CD4-positive, alpha-beta T cell treated with Interleukin-6 at 100 ng/mL for 8 hours (primary cell): ENCODE measurements at places on chromosomes 1 and 21.

DNA sequence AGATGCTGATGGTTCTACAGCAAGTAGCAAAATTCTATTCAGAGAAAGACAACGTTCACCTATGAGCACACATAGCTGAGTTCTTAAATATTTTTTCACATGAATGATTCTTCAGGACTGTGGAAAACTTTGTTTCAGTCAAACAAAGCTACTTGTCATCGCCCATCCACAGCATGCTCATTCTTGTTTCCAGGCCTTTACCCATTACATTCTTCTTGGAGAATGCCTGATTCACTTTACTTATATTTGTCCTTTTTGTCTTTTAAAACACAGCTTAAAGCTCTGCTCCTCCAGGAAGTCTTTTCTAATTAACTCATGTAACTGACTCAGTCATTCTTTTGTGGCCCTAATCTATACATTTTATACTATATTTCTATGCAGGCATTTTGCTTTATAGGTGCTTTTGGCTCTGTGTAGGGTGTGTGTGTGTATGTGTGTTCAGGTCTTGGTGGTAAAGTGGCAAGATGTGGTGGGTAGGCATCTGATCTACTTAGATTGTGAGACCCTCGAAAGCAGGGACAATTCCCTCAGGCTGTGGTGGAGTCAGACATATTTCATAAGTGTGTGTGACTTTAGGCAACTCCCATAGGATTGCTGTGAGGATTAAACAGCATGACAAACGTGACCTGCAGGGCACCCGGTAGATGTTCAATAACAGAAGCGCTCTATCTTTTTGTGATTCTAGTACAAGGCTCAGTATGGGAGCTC lies 11.8 kb upstream of the MARK1 start:
- DNase-seq: no peak

DNA sequence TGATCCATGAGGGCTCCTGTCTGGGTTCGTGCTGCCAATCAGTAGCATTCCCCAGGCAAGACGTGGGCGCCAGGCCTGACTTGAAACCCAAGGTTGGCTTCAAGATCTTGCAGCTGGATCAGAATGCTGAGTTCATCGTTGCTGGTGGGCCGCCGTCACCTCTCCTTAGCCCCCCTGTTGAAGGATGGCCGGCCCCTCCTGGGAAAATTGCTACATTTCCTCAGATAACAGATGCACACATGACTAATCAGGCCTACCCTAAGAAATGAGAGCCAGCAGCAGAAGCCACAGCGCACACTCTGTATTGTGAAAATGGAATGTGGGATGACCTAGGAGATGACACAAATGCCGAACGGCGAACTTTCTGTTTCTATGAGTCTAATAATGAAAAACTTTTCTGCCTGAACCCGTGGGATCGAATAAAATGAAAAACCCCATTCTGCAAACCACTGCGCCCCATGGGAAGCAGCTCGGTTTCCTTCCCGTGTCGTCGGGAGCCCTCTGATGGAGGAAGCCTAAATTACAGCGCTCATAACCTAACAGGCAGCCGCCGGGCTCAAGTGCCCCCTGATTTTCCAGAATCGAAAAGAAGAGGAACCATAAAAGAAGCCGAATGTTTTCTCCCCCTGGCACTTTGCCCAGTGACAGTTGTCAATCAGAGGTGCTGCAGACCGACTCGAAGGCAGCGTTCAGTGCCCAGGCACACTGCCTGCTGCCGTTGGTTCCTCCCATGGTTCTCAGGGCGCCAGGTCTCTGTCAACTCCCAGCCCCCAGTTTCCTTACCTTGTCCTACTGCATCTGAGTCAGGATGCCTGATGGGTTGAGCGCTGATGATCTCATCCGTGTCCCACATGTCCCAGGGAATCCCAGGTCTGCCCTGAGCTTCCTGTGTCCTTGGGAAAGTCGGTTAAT lies 38.2 kb upstream of the H6PD start:
- peak; percentile 42 for DNase-seq

- no peak for DNase-seq
Measured at GRCh38 chr21:35868005-35868868, 192.1 kb downstream of the SETD4 start.

DNA sequence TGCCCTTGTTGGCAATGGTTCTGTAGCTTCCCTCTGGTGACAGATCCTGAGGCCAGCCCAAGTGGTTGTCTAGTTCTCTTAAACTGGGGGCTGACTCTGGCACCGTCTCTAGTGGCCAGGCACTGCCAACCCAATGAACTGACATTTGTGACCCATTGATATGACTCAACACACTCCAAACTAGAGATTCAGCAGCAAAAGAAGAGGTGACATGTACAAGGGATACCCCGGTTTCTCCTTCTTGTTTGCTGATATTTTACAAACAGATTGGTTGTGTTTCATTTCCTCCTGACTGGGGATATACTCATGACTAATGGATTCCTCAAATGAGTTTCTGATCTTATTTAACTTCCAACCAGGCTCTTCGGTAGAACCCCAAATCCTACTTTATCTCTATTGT lies 65.9 kb upstream of the DNAJC6 start:
- DNase-seq: no peak

GRCh38 chr1:96340686-96341085 lies 380.9 kb upstream of the PTBP2 start:
- DNase-seq: no peak

GRCh38 chr1:24955779-24956365 lies 25.8 kb upstream of the RUNX3 start:
- DNase-seq: no peak

- DNase-seq: no peak
Measured at GRCh38 chr1:231699784-231700183, 73.2 kb downstream of the DISC1 start.

- DNase-seq: no peak
Measured at GRCh38 chr1:118827207-118827606, 160.9 kb downstream of the TBX15 start.

DNA sequence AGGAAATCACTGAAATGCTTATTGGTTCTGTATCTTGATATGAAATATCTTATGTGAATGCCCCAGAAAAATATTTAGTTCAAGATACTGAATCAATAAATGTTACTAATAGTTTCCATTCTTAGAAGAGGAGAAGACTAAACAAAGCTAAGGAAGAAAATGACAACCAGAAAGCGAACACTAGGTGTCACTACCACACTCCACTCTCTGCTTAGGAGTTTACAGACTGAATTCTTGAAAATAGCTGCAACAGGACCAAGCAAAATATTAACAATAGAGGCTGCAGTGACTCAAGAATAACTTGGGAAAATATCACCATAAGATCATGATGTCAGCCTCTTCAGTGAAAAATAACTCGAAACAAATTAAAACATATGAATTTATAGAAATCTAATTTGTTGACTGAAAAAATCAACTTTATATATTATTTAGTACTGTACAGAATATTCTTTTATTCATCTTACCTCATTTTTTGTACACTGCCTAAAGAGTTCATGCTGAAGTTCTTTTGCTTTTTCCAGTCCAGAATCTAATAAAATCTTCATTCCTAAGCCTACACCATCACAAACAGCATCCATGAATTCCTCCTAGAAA lies 61.6 kb downstream of the KIF14 start:
- peak; percentile 22 for DNase-seq

DNA sequence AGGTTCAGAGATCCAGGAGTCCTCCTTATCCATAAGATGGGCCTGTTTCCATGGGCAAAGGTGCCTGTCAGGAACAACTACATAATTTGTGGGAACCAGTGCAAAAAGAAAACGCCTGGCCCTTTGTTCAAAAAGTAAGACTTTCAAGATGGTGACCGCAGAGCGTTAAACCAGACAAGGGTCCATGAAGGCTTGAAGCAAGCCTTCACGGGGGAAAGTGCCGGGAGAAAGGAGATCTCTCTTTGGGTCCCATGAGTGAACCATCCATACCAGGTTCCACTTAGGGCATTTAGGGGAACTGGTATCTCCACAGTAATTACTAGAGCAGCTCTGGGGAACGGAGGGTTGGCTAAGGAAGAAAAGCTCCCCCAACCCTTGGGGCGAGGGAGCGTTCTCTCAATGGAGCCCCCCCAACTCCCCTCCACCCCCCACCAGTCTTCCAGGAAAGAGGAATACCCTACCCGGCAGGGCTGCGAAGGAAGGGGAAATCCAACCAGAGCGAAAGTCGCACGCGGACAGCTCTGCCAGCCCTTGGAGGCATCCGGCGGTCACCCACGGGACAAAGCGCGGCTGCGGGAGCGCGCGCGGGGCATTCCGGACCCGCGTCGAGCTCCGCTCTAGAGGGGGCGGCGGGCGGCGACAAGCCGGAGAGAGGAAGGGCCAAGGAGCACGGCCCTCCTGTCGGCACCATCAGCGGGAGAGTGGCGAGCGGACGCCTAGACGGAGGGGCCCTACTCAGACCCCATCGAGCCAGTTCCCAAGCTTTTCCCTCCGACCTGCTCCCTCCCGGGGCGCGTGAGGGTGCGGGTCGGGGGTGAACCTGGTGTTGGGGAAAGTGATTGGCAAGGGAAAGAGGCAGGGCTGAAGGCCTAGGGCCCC lies 687 bp upstream of the RASSF5 start:
- no peak for DNase-seq

- no peak for DNase-seq
Measured at GRCh38 chr1:19479351-19480120, 5.8 kb downstream of the CAPZB start.

- no peak for DNase-seq
Measured at GRCh38 chr21:40685141-40685540, 161.8 kb downstream of the DSCAM start.

GRCh38 chr1:183915625-183916510 lies 110.9 kb downstream of the RGL1 start:
- peak; percentile 88 for DNase-seq

DNA sequence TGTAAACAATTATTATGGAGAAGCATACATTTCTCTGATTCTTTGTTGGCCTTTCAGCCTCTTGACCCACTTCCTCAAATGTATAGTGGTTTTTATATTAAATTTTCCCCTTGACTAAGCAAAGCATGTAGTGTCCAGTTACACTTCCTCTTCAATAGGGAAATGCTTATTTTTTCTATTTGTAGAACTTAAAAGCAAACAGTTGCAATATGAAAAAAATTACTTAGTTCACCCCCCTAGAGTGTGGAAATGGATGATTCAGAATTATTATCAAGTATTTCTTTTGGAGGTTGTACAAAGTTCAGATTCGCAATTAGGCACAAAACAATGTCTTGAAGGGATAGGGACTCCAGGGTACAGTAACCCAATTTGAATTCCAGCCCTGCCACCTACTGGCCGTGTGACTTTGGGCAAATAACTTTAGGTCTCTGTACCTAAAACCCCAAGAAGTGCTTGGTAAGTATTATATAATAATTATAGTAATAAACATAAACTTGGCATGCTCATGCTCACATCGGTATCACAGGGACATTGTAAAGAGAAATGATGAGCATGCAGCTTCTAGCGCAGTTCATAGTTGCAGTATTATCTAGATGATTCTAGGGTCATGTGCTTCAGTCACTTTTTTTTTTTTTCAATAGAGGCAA lies 28.6 kb upstream of the IFNGR2 start:
- DNase-seq: peak; percentile 66

GRCh38 chr21:31795992-31796391 lies 64.1 kb upstream of the SCAF4 start:
- no peak for DNase-seq

DNA sequence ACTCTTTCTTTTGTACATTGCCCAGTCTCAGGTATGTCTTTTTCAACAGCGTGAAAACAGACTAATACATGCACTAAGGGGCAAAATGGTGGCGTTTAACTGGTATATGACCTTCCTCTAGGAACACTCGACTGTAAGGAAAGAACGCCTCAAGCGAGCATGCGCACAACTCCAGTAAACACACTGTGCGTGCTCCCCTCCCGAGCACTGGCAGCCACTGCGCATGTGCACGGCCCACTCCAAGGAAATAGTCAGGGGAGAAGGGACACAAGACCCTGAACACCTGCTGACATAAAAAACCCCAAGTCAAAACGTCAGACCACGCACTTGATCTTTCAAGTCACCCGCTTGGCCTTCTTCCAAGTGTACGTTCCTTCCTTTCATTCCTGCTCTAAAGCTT lies 173.5 kb downstream of the NPHP4 start:
- no peak for DNase-seq

DNA sequence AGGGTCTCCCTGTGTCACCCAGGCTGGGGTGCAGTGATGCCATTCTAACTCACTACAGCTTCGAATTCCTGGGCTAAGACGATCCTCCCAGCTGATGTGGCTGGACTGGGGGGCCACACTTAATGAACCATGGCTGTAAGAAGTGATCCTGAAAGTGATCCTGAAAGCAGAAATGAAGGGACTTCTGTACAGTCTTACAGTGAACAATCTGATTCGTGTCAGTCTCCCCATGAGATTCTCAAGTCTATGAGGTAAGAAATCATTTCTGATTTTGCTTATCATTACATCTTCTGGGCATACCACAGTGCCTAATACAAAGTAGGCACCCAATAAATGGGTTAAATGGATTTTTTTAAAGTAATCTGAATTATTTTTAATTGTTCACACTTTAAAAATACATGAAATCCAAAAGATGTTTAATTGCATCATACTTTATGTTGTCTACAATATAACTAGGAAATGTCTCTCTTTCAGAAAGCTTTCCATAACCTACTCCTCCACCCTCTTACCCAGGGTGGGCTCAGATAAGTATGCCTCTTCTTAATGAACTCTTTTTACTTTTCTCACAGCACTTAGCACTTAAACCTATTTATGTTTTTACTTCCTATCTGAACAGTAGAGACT lies 21.5 kb downstream of the TUT4 start:
- no peak for DNase-seq

GRCh38 chr1:234708700-234709395 lies 98.9 kb upstream of the IRF2BP2 start:
- no peak for DNase-seq

- DNase-seq: peak; percentile 22
Measured at GRCh38 chr1:17059391-17060305, 5.8 kb upstream of the SDHB start.

DNA sequence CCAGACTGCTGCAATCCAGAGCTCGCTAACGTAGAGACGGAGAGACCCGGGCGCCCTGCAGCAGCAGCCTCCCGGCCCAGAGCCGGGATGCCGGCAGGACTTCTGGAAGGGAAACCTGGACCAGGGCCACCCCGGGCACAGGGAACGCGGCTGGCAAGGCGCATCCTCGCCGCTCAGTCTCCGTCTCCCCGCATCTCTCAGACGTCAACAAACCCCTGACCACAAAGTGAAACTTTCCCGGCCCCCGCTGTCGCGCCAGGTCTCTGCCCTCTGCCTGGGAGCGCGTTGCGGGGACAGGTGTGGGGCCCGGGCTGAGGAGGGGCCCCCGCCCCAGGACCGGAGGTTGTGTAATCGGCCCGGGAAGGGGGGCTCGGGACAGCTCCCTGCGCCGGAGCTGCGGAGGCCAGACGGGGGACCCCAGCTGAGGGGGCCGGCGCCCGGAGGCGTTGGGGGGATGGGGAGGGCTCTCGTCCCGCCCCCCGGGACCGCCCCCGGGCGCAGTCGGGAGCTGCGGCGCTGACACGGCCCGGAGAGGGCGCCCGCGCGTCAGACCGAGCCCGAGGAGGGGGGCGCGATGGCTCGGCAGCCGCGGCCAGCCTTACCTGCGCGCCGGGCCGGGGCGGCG lies 116.6 kb upstream of the HIVEP3 start:
- DNase-seq: no peak

GRCh38 chr1:173508541-173508940 lies 31.4 kb downstream of the PRDX6 start:
- no peak for DNase-seq
